DMS53 (cell line): ENCODE measurements at places on chromosomes 3 and 15.

- DNase-seq: no peak
Measured at GRCh38 chr15:62920682-62921502, 121.7 kb upstream of the TPM1 start.

DNA sequence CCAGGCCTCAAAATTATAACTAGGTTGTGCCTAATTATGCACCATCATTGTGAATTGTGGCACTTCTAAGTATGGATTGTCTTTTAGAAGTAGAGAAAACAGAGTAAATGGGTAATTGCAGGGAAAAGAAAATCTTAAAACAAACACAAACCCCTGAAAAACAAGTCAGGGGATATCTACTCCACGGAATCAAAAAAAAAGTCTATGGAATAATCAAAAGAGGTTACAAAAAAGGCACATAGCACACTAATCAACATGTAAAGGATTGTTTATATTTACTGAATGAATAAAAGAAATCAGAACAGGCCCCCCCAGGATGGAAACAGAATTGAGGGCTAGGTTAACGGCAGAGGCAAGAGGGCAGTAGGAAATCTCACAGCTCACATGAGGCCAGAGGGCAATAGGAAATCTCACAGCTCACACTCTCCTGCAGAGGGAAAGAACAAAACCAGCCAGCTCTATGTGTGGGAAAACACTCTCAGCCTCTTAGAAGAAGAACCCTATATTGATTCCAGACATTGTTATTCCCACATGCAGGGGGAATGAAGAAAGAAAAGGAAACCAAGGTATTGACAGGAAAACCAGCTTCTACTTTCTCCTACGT, 72.7 kb upstream of the FNDC3B start:
- no peak for DNase-seq

- no peak for DNase-seq
Measured at GRCh38 chr15:29566914-29567313, 255.4 kb downstream of the TJP1 start.

DNA sequence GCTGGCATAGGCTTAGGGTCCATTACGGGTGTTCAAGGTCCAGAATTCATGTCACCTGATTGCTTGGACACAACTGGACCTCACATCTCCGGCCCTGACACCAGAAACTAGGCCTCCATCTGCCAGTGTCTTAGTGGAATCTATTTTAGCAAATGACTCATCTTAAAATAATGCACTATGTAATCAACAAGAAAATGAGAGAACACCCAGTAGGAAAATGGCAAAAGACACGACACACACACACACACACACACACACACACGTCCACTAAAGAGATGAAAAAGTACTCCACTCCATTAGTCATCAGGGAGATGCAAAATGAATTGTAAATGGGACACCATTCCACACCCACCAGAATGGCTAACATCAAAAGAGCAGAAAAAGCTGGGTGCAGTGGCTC, 11.2 kb downstream of the APBA2 start:
- peak; percentile 57 for DNase-seq

- DNase-seq: peak; percentile 62
Measured at GRCh38 chr15:64824929-64825430, 467 bp downstream of the PIF1 start.

DNA sequence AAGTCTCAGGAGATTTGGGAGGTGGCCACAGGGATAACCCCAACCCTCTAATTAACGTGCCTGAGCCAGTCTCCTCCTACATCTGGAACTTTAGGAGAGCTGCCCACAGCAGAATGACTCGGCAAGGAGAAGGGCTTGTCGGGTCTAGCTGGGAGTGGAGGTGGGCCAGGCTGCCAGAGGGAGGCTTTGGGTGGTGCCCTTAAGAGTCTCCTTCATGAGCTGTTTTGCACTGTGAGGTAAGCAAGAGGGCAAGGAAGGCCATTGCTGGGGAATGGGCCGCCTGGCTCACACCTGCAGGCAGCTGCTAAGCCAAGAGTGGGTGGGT, 3.6 kb upstream of the TNK2 start:
- no peak for DNase-seq

DNA sequence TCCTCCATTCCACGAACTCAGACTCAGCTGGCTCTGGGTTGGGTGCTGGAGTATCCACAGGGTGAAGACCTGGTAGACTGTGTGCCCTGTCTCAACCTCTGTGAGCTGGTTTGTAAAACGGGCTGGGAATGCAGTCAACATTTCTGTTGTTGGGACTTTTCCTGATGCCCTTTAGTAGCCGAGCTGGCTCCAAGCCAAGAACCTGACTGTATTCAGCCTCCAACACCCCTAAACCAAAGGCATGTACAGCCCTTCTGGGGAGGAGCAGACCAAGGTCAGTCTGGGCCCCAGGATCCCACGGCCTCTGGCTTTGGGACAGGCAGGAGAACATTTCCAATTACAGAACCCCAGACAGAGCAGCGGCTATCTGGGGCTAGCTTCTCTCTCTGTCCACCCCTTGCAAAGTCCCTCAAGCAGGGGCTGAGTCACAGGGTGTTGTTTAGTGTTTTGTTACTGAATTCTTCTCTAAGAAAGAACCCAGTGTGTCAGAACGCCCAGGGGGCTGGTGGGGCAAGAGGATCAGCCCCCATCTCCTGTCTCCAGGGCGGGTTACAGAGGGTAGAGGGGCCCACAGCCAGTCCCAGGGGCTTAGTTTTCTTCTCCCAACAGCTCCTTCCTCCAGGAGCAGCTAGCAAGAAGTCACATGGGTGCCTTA, 56.8 kb upstream of the SLC6A6 start:
- no peak for DNase-seq

- DNase-seq: no peak
Measured at GRCh38 chr3:189629803-189630455, 1.3 kb upstream of the TP63 start.

GRCh38 chr3:71543371-71544016, 40.0 kb downstream of the FOXP1 start:
- DNase-seq: no peak

DNA sequence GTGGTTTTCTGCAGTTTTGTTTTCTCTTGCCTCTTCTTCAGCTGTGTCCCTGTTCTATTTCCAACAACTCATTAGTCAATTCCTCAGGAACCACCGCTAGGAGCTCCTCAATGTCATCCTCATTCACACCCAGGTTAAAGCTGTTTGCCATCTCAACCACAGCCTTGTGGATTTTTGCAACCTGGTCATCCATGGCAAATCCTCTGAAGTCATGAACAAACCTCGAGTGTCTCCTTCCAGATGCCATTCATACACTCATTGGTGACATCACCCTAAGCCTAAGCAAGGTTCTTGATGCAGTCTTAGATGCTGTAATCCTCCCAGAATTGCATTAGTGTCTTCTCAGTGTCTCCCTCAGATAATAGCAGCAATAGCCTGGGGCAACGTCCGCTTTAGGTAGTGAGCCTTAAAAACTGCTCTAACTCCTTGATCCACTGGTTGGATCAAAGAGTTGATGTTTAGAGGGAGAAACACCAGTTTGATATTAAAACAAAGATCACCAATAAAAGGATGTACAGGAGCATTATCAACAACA, 31.5 kb upstream of the ZNF502 start:
- no peak for DNase-seq

DNA sequence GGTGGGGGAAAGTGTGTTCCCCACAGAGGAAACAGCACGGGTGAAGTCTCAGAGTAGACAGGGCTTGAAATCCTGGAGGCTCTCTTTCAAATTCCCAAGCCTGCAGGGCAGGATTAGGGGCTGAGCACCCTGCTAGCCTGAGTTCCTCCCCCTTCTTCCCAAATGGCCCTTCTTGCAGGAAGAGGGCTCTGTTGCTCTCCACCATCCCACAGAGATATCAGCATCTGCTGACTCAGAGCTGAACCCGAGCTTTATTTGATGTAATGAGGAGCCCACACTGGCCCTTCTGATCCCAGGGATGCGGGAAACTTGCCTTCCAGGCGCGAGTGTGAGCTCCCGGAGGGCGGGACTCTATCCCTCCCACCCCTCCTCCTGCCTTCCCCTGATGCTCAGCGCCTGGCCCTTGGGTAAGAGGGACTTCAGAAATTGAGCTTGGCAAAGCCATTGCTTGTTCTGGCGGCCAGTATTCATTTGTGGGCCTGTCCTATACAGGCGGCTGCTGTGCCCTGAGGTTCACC, 1.4 kb upstream of the STRA6 start:
- no peak for DNase-seq

- DNase-seq: no peak
Measured at GRCh38 chr3:141055536-141056445, 4.6 kb downstream of the SPSB4 start.

GRCh38 chr15:59150185-59150584, 45.2 kb downstream of the CCNB2 start:
- DNase-seq: no peak

DNA sequence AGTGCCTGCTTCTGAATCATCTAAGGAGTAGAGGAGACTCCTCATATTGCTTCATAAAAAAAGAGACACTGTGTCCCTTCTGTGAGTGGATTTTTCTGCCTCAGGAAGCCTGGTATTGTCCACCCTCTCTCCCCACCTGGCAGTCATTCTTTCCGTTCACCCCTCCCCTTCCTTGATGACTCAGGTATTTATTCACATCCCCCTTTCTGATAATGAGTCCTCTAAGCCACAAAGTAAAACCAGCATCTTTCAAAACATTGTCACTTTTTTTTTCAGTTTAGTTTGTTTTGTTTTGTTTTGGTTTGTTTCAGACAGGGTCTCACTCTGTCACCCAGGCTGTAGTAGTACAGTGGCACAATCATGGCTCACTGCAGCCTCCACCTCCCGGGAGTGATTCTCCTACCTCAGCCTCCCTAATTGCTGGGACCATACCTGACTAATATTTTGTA, 65.2 kb upstream of the UBE2E1 start:
- peak; percentile 52 for DNase-seq

DNA sequence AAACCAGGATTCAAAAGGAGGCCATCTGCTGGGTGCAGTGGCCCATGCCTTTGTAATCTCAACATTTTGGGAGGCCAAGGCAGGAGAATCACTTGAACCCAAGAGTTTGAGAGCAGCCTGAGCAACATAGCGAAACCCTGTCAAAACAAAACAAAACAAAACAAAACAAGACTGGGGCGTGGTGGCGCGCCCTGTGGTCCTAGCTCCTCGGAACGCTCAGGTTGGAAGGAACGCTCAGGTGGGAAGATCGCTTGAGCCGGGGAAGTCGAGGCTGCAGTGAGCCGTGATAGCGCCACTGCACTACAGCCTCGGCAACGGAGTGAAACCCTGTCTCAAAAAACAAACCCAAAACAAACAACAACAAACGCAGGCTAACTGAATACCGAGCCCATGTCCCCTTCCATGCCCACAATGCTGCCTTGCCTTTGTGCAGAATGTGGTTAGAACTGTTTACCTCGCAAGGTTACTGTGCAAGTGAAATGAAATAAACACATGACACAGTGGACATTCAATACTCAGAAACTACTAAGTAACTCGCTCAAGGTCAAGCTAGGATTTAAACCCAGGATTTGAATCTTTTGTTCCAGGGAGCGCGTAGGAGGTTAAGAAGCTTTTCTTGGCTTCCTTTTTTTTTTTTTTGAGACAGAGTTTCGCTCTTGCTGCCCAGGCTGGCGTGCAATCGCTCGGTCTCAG, 766 bp upstream of the EMC4 start:
- peak; percentile 49 for DNase-seq

DNA sequence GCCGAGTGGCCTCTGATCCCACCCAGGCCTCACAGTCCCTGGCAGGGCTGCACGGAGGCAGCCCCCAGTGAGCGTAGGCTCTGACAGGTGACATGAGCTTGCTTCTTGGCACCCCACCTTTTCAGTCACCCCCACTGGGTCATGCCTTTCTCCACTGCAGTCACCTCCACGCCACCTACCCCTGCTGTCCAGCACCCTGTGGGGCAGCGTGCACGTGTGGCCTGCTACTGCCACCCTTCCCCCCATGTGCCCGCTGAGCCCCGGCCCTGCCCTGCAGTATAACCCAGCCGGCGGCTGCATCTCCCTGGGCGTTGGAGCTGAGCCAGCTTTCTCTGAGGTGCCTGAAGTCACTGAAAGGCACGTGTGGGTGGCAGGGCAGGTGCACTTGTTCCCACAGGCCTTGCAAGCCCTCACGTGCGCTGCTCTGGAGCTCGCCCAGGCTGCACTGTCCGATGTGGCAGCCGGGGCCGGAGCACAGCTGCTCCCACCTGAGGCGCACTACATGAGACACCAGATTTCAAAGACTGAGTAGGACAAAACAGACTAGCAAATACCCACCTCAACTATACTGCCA, 65.6 kb downstream of the NIPA2 start:
- DNase-seq: peak; percentile 97

- no peak for DNase-seq
Measured at GRCh38 chr3:62184559-62184958, 188.8 kb downstream of the FEZF2 start.

DNA sequence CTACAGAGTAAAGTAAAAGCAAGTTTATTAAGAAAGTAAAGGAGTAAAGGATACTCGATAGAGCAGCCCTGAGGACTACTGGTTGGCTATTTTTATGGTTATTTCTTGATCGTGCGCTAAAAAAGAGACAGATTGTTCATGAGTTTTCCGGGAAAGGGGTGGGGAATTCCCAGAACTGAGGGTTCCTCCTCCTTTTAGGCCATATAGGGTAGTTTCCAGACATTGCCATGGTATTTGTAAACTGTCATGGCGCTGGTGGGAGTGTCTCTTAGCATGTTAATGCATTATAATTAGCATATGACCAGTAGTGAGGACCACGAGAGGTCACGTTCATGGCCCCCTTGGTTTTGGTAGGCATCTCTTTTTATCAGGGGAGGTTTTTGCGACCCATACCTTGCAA, 213.1 kb downstream of the OSBPL10 start:
- DNase-seq: no peak

GRCh38 chr3:14329116-14329830, 73.1 kb upstream of the SLC6A6 start:
- peak; percentile 82 for DNase-seq

DNA sequence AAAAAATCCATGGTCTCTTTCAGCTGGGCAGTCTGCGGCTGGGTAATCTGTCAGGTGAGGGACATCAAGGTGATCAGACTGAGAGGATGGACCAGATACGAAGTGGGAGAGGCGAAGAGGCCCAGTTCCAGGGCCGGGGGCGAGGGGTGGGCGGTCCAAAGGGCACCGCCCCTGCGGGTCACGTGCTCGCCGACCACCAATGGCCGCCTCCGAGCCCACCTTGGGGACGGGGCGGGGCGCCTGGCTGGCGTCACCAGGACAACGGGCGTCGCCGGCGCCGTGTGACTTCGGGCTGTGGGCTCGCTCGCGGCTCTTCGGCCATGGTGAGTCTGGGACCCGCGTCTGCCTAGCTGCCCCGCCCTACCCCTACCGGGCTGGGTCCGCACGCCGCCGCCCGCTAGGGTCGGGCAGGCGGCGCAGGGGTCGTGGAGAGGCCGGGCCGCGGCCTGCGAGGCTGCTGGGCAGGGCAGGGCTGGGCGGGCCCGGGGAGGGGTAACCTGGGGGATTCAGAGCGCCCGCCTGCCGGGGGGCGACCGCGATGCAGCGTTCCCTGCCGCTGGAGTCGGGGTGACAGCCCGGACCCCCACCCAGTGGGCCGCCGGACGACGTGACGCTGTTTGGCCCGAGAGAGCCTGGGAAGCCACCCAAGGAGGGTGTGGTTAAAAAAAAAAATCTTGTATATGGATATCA, at the start of gene FBXL2:
Gene FBXL2, plus strand, starts transcription at position 250 of the 690 bp plus-strand sequence. Its CDS starts 71 bp downstream, at position 321.
- DNase-seq: peak; percentile 78

GRCh38 chr3:147360646-147361453, 45.5 kb downstream of the ZIC4 start:
- peak; percentile 67 for DNase-seq

GRCh38 chr3:51678641-51679040, 7.6 kb downstream of the TEX264 start:
- no peak for DNase-seq
